ENCODE measurements at places on chromosomes 6 and 20.

- no peak for DNase-seq
Observed at GRCh38 chr6:161815965-161816364, 542.1 kb upstream of the AGPAT4 start.

DNA sequence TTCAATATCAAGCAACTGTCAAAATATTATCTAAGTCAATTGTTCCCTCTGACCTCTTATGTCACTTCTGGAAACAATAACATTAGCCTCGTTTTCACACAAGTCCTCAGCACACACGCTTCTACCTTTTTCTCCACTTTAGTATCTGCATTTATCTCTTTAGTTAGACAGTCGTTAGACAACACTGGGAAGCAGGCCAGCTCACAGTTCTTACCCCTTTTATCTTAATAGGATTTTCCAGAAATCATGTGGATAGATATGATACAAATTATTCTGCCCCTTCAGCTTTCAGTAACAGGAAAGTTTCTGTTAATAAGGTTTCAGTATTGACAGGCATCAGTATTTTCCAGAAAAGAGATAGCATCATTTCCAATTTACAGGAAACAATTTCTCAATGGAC, 25.9 kb upstream of the HAO1 start:
- DNase-seq, result no peak

GRCh38 chr20:13229538-13229937, 8.5 kb downstream of the ISM1 start:
- DNase-seq, result no peak

GRCh38 chr6:22062807-22063408, 233.9 kb downstream of the PRL start:
- DNase-seq, result no peak

- DNase-seq, result no peak
Observed at GRCh38 chr6:68082086-68082485, 553.0 kb upstream of the ADGRB3 start.

DNA sequence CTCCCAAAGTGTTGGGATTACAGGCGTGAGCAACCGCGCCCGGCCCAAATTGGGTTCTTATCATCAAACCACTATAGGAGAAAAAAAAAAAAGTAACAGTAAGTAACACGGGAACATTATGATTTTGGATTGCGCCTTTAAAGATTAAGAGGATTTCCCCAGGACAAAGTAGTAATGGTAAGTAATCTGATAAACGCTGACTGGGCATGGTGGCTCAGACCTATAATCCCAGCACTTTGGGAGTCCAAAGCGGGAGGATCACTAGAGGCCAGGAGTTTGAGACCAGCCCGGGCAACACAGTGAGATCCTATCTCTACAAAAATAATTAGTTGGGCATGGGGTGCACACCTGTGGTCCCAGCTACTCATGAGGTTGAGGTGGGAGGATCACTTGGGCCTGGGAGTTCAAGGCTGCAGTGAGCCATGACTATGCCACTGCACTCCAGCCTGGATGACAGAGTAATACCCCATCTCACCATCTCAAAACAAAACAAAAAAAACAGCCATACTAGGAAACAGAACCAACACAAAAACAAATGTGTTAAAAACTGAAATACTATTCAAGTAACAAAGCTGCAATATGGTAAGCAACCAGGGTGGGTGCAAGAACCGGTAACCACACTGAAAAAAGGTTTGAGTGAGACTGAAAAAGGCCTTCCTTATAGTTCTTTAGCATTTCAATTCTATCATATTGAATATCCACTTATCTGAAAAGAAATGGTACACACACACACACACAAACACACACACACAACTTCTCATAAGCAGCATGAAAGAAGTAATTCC, 8.2 kb downstream of the C6orf62 start:
- DNase-seq, result no peak

DNA sequence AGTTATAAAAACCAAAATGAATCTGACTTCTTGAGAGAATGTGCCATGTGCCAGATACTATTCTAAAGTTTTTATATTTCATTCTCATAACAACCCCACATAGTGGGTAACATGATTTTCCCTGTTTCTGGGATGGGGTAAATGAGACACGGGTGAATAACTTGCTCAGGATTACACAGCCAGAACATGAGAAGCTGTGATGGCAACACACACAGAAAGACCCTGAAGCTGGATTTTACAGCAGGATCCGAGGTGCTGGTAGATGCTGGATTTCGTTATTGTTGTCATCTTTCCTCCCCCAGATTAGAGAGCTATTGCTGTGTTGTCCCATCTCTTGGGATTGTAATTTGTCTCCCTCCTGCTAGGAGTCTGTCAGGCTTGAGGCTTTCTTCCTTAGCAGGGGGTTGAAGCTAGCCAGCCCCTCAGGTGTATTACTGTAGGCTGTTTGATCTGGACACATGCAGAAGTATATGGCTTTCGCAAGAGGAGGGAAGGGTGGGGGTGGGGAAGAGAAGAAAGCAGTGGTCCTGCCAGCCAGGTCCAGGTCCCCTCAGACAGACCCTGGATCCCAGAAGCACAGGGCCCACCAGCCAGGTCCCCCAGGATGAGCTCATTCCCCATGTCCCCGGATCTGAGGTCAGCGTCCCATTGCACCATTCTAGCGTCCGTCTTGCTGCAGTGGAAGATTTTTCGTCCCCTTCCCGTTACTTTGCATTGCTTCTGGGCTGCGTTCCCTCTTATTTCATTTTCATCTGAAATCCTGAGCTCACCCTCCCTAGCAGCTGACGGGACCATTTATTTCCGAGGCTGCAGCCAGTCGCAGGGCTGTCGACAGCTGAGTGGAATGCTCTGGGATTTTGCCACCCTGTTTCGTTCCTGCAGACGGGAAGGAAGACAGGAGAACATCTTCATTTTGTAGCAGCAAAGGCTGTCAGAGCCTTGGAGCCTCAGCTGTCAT, 7.3 kb upstream of the KCNG1 start:
- DNase-seq, result no peak

DNA sequence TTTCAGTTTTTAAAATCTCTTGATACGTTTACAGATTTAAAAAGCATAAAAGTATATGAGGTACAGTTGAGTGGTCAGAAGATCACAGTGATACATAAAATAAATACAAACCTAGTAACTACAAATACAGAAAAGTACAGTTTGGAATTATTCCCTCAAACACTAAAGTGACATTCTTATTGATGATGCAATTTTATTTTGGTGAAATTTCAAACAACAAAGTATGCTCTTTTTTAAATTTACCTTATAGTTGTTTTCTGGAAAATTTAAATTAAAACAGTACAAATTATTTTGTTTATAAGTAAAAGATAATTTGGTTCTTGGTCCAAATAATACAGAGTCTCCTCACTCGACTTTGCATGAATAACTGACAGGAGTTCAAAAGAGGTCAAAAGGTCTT, 1305.1 kb upstream of the GJE1 start:
- no peak for DNase-seq

DNA sequence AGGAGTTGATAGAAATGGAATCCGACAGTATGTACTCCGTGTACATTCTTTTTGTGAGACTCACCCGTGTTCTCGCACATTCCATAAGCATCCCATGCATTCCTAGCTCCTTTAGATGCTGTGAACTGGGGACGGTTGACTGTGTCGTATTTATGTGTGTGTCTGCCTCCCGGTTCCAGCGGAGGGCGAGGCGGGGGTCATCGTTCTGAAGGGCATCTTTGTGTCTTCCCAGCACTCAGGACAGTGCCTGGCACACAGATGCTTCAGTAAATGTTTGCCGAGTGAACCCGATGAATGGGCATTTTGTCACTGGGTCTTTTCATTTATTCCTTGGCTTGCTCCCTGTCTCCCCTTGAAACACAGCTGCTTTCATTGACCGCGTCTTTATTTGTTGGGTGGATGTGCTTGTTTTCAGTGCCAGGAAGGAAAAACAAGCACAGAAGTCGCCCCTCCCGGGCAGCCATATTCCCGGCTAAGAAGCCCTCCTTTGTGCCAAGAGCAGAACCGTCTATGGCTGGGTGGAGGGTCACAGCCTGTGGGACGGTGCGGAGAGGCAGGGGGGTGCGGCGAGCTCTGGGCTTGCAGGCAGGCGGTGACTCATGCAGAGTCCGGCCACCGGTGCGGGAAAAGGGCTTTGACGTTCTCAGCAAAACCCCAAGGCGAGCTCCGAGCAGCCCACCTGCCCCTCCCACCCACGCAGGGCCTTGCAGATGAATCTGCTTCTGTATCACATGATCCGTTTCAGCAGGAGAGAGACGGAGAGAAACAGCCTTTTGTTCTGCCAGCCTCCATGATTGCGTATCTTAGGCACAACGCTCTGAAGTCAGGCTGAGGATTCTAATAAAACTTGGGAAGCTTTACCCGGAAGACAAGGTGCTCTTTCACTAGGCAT, 11.2 kb upstream of the PSMG4 start:
- DNase-seq, result peak; percentile 58

DNA sequence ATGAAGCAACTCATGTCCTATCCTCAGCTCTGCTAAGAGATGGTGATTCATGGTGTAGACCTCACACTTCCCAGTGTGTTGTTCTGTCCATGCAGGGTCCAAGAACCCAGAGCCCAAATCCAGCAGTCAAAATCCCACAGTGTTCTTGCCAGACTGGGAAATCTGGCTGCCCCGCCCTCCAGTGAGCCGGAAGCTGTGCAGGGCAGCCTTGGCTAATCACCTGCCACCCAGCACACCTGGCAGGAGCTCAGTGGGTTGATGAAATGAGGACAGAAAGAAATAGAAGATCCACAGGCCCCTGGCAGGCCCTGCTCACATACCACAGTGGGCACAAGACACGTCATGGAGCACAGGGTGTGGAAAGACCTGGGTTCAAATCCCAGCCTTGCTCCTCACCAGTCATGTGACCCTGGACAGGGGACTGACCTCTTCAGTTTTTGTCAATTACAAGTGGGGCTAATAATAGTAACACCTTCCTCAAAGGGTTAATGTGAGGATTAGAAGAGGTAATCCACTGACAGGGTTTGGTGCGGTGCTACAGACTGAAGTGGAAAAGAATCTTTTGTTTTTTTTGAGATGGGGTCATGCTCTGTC, 13.6 kb upstream of the GUCA1A start:
- DNase-seq, result no peak

DNA sequence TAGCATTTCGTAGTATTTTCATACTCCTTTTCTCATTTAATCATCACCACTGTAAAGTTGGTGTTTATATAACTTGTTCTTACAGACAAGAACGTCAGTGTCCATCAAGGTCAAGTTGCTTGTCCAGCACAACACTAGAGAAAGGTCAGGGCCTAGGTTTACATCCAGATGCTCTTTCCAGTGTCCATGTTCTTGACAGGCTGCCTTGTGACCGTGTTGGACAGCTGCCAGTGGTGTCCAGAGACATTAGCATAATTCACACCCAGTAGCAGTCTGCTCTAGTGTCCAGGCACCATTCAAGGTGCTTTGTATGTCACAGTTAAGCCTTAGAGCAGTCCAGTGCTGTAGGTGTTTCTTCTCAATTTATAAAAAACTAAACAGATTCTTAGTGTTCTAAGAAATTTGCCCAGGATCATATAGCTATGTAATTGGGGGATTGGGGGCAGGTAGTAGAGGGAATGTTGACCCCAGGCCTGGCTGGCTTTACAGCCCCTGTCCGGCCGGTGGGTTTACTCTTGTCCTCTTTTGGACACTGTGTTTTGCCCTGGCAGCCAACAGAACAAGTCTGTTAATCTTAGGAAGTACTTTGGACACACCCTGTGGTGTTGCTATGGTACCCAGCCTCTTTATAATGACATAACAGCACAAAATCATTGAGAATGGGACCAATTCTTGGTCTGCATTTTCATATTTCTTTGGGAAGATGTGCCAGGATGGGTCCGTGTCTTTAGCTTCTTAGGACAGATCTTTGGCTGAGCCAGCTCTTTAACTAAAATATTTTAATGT, 8.0 kb downstream of the STK35 start:
- no peak for DNase-seq

DNA sequence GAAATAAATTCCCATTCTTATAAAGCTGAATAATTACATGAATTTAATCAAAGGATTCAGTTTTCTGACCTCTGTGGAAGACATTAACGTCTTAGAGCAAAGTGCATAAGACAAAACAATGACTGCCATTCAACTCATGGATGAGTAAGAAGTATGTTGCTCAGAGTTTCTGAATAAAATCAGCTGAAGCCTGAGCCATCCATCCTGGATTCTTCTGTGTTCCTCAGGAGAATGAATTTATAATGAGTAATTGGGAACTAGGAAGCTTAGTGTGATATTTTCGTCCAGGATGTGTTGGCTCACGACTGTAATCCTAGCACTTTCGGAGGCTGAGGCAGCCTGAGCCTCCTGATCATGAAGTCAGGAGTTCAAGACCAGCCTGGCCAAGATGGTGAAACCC, 62.8 kb downstream of the PERP start:
- DNase-seq, result no peak

GRCh38 chr20:24836041-24836533, 113.0 kb upstream of the CST7 start:
- no peak for DNase-seq

- no peak for DNase-seq
Observed at GRCh38 chr6:30450548-30450908, 38.8 kb upstream of the HLA-E start.
